ENCODE measurements at places on chromosomes 6 and 20.
A peak's percentile ranks its signal among the peaks of the same experiment; 100 is the strongest.

GRCh38 chr6:157034436-157035230 is 257.5 kb downstream of the ARID1B start:
- no peak for DNase-seq

DNA sequence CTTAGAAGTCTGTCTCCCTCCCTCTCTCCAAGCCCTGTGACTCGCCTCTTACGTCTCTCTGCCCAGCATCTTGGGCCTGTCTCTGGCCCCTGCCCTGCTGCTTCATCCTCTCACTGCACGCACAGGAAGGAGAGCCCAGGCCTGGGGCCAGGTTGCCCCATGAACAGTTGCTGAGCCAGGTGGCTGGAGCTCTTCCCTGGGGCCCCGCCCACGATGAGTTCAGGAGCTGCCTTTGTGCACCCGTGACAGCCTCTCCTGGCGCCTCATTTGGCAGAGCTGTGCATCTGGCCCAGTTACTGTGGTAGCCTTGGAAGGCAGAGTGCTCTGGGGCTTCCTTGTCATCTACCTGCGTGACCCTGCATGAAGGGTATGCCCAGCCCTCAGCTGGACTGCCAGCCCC is 44.5 kb downstream of the SLC52A3 start:
- peak; percentile 63 for DNase-seq

- DNase-seq: no peak
Observed at GRCh38 chr6:36120539-36120938, 9.8 kb upstream of the MAPK13 start.

DNA sequence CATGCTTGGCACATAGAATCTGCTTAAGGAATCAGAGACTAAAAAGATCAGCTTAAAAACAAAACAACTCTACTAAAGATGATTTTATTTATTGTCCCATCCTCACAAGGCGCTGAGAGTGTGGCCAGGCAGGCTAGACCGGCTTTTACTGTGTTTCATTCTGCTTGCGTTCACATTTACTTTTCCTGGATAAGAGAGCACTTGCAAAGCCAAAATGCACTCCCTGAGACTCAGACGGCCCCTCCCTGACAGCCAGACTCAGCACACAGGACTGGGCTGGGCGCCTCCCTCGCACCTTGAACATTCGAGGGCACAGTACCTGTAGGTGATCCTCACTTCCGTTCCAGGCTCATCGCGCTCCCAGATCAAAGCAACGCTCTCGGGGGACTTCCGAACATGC is 10.2 kb downstream of the ACSS1 start:
- no peak for DNase-seq

DNA sequence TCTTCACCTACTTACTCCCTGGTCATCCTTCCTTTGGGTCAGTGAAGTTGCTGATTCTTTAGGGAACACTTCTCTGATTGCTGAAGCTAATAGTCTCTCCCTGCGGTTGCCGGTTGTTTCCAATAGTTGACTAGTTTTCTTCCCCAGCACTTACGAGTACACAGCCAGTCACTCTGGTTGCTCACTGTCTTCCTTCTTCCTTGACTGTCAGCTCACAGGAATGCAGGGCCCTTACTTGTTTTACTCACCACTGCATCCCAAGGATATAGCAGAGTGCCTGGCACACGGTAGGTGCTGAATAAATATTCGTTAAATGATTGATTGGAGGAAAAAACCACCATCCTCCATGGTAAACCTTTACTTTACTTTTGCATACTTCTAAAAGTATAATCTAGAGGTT is 345.0 kb downstream of the QKI start:
- no peak for DNase-seq

- DNase-seq: no peak
Observed at GRCh38 chr6:24504287-24504648, 9.5 kb downstream of the ALDH5A1 start.

DNA sequence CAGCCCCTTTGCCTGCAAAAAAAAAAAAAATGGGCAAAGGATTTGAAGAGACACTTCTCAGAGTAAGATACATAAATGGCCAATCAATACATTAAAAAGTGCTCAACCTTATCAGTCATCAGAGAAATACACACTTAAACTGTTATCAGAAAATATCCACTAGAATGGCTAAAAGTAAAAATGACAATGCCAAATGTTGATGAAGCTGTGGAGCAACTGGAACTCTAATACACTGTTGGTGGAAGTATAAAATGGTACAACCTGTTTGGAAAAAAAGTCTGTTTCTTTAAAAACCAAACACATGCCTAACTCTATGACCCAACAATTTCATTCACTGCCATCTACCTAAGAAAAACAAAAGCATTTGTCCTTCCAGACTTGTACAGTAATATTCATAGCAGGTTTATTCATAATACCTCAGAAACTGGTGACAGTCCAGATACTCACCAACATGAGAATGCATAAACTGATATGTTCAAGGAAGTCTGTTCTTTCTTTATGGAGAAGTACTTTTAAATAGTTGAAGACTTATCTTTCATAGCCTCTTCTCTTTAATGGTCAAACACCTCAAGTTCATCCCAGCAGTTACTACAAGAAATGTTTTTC is 378.4 kb upstream of the RUNX2 start:
- DNase-seq: no peak

DNA sequence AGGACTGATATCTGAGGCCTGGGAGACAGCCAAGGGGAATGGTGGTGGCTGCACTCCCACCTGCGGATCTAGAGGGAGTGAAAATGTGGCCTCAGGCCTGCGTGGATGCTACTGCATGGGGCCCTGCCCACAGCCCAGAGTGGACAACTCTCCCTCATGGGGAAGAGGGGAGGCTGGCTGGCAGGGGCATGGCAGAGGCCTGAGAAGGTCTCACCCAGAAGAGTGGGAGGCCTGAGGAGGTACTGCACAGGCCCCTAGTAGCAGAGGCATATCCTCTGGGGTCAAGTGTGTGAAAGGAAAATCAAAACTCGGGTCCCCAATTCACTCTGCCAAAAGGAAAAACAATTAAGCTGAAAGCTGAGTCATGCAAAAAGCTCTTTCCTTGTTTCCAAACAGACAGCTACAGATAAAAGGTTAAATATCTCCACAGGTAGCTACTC is 158.2 kb downstream of the AKAP7 start:
- no peak for DNase-seq

Measured in right cardiac atrium (tissue), 5 donors.